ENCODE measurements at places on chromosomes 6 and 20.

DNA sequence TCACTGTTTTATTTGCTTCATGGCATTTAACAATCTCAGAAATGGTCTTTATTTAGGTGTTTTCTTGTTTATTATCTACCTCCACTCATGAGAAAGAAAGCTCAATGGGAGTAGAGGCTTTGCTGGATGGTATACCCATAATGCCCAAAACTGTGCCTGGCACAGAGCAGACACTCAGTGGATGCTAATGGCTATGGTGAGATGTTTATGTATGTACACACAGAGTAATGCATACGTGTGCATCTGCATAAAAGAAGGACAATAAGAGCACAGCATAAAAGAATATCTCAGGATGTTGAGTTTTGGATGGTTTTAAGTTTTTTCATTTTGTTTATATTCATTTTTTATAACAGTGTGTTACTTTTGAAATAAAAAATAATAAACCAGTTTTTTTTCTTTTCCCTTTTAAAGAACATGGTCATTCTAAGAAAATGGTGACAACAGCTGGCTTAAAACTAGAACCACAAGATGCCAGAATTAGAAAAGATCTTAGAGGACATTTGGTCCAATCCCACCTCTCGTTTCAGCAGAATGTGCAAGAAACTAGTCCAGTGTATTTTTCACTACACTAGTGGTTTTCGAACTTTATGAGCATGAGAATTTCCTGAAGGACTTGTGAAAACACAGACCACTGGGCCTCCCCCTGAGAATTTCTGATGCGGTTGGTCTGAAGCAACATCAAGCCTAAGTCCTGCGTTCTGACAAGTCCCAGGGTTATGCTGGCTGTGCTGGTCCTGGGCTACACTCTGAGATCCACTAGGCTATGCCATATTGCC is 131.9 kb downstream of the FYN start:
- no peak for DNase-seq

DNA sequence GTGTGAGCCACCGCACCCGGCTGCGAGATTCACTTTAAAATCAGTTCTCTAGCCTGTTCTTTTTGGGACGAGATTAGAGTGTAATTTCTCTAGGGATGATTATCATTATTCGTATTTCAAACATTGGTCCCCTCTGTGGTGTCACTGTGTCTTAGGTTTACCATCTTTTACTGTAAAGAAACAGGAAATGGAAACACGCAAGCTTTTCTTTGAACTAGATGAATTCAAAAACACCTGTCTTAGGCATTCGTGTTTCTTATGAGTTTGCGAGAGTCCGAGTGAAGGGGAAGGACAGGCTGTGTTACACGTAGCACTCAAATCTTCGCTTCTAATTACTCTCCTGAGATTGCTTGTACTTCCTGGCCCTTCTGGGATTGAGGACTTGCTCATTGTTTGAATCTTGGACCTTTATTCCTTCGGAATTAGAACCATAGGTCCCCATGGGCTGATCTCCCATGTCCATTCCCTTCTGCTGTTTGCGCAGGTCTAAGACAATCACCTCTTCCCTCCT is 61.6 kb downstream of the PHACTR2 start:
- DNase-seq, result no peak

GRCh38 chr6:42100029-42100901 is 42.2 kb downstream of the C6orf132 start:
- DNase-seq, result no peak

DNA sequence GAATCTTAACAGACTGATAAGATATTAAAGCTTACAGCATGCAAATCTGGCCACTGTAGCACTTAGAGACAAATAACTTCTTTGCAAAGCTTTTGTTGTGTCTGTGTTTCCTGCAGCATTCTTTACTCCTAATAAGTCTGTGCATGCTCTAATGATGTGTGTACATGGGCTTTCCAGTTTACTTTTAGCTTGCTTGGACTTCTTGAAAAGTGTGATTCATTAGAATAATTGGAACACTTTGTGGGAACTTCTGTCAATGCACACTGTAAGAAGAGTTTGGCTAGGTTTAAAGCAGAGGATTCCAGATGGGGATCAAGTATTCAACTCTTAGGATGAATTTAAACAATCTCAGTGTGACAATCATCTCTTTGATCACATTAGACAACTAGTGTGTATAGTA is 22.1 kb upstream of the TINAG start:
- no peak for DNase-seq

GRCh38 chr20:22243067-22243466 is 341.3 kb downstream of the FOXA2 start:
- no peak for DNase-seq

DNA sequence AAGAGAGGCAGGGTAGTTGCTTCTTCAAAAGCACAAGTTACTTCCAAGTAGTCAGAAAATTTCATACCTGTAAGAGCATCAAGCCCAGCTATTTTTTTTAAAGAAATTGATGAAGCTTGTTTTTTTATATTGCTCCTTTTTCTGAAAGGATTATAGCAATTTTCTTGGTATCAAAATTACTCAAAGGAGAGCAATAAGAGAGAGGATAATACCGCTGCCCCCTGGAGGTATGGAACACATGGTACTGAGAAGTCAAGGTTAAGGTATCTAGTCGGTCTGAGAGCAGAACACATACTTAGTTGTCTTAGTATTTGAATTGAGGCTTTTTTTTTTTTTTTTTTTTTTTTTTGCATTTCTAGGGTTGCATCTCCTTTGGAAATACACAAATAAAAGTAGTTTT is 59.4 kb downstream of the ADGRF5 start:
- DNase-seq, result no peak

- no peak for DNase-seq
These were observed 46.5 kb downstream of the FAM217A start for GRCh38 chr6:4032475-4032874.

DNA sequence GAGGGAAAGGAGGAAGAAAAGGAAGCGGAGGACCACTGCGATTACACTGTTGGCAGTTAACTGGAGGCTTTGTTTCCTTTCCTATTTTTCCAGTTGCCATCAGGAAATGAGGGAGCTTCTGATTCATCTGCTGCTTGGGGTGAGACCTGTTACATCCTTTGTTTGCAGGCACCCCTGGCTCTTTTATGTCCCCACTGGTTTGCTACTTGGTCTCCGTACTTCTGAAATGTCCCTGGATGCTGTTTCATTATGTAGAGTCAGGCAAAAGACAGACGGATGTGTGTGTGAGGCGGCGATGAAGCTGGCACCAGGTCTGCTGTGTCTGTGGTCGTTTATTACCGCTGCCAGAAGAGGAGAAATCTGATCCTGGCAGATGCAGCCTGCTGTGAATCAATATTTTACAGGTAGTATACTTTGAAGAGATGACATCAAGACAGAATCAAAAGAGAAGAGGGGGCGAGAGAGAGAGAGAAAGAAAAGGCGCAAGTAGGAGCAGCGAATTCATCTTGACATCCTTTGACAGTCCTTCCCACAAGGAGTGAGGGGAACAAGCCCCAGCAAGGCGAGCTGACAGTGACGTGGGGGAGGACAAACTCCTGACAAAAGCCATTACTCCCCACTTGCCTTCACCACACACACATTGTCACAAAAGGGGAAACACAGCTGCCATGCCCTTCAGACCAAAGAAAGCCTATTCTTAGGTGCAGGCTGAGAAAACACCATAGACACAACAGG is 145.9 kb upstream of the FBXL4 start:
- no peak for DNase-seq

DNA sequence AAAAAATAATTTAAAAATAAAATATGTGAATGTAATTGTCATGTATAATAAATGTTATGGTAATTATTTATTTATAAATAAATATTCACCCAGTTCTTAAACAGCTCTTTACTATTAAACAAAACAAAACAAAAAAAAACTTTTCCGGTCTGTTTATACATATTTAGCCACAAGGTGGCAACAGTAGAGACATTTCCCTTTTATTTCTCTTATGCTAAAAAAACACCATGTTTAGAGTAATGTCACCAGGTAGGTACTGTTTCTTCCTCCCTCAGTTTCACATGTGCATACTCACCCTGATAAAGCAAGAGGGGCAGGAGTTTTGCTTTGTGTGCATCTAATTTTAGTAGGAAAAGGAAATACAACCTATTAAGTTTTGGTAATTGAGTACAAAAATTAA is 610.4 kb upstream of the IMPG1 start:
- no peak for DNase-seq

DNA sequence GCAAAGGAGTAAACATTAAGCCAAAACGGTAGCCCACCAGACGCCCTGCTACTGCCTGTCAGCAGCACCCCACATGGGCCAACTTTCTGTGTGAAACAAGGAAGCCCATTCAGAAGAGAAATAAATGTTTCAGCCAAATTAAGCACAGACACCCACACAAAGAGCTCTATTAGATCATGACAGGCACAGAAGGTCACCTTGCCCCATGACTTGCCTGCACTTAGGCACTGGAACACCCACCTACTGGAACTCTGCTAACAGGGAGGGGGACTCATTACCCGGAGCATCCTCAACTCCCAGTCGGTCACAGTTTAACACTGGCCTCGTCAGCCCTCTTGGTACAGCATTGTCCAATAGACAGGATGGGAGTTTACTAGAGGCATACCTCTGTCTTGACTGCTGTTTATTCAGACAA is 31.8 kb downstream of the GFOD1 start:
- DNase-seq, result no peak

GRCh38 chr6:132749111-132749510 is 8.6 kb downstream of the VNN2 start:
- no peak for DNase-seq

DNA sequence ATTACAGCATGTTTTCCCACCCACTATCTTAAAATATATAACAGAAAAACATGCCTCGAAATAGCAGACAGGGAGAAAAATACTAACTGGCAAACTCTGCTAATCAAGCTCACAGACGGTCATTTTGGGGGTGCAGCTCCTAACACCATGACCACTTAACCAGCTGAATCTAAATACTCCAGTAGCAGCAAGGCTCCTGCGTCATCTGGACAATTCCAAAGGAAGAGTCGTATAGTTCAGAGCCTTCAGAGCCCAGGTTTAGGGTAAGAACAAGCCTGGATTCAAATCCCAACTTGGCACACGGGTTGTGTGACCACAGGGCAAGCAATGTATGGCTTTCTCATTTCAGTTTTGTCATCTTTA is 81.3 kb upstream of the COL21A1 start:
- DNase-seq, result no peak

DNA sequence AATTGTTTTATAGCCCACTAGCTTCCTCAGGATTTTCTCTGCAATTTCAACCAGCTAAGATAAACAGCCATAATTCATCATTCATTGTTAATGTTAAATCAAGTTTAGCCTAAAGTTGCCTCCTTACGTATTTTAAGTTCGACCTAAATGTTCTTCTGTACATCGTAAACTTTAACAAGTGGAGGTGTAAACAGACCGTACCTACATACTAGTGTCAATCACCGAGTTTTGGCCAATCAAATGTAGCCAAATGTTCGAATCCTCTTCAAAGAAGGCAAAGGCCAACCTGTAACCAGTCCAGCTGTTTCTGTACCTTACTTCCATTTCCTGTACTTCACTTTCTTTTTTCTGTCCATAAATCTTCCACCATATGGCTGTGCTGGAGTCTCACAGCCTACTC is 13.5 kb downstream of the MBOAT1 start:
- DNase-seq, result no peak

- DNase-seq, result no peak
These were observed 5.9 kb downstream of the PCED1A start for GRCh38 chr20:2834401-2835110.

DNA sequence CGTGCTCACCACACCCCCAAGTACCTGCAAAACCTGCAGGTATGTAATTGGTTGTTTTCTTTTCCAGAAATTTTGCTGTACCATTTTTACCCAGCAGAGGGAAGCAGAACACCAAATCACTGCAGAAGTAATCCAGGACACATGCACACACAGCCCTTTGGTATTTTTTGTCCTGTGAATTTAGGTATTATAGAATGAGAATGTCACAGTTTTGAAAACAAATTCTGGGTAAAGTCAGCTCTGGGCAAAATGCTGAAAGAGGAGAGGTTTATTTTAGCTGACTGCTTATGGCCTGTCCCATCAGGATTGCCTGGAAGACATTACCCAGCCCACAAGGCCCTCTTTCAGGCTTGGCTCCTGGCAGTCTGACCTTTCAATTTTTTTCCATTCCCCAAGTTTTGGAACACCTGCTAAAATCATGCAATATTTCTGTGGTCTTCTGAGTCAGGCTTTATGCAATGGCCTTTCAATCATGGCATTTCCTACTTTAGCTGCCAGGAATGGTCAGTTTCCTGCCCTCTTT is 3.5 kb upstream of the EFHC1 start:
- DNase-seq, result no peak

DNA sequence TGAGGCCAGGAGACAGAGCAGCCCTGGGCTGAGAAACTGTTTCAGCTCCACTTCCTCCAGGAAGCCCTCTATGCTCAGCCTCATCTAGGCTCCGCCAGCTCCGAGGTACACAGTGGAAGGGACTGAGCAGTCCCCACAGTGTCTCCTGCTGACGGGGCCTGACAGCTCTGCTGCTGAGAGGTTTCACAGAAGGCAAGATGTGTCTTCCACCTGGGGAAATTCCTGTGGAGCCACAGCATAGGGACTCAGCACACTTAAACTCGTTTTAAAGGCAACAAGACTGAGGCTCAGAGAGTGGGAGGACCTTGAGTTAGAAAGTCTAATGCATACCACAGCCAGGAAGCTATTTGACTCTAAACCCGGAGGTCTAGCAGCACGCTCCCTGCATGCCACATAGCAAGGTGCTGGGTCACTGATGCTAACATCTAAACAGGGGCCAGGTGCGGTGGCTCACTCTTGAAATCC is 6.8 kb downstream of the ADA start:
- DNase-seq, result peak; percentile 21

DNA sequence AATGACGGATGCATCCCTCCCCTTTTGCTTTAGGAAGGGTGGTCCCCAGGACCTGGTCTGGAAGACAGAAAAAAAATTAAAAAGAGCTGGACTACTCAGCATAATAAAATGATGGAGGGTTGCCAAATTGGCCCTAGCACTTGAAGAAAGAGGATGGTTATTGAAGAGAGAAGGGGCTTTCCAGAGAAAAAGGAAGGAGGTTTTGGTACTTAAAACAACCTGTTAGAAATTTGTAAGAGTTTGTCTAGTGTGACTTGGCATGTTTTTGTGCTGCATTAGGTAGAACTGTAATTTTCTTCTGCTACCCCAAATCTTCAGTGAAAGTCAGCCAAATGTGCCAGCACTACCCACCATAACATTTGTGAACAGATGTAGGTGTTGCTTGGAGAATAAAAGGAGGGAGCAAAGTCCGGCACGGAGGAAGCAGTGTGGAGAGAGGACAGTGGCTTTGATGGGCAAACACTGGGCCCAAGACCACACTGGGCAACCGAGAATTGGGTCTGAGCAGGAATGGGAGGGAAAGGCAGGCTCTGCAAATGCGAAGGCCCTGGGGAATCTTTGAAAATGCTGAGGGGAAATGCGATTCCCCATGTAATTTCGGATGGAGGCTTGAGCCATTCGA is 160.9 kb downstream of the QRSL1 start:
- DNase-seq, result no peak

GRCh38 chr6:23305325-23305943 is 736.1 kb downstream of the HDGFL1 start:
- no peak for DNase-seq

GRCh38 chr6:148457137-148457842 is 114.7 kb downstream of the SASH1 start:
- no peak for DNase-seq

GRCh38 chr20:17611540-17612286 is 41.8 kb downstream of the DSTN start:
- peak; percentile 39 for DNase-seq
